PC-9 (cell line): ENCODE measurements at places on chromosomes 2 and 18. TPM values are rescaled to one million over a fixed set of nuclear protein-coding genes. Genes with fewer than 3 reads are reported as not detected.

Gene HTR2B
- total RNA-seq: not detected in 2 replicates

Gene NFU1
- 29.3 and 35.1 TPM in 2 replicates for total RNA-seq

Gene CNDP1
- not detected in 2 replicates for total RNA-seq

Gene CYTIP
- total RNA-seq: not detected in 2 replicates

Gene APCDD1
- total RNA-seq: not detected in 2 replicates

Gene BOLL
- not detected in 2 replicates for total RNA-seq

Gene LHCGR
- total RNA-seq: not detected in 2 replicates

Gene BCL11A
- not detected in 2 replicates for total RNA-seq

Gene ACMSD
- total RNA-seq: not detected in 2 replicates

Gene ECEL1
- total RNA-seq: not detected in 2 replicates

Gene RAB10
- total RNA-seq: 150 and 171 TPM in 2 replicates

Gene IER3IP1
- 8.8 and 9.1 TPM in 2 replicates for total RNA-seq
